ENCODE measurements at places on chromosomes 3 and 15.
A peak's percentile ranks its signal among the peaks of the same experiment; 100 is the strongest.

DNA sequence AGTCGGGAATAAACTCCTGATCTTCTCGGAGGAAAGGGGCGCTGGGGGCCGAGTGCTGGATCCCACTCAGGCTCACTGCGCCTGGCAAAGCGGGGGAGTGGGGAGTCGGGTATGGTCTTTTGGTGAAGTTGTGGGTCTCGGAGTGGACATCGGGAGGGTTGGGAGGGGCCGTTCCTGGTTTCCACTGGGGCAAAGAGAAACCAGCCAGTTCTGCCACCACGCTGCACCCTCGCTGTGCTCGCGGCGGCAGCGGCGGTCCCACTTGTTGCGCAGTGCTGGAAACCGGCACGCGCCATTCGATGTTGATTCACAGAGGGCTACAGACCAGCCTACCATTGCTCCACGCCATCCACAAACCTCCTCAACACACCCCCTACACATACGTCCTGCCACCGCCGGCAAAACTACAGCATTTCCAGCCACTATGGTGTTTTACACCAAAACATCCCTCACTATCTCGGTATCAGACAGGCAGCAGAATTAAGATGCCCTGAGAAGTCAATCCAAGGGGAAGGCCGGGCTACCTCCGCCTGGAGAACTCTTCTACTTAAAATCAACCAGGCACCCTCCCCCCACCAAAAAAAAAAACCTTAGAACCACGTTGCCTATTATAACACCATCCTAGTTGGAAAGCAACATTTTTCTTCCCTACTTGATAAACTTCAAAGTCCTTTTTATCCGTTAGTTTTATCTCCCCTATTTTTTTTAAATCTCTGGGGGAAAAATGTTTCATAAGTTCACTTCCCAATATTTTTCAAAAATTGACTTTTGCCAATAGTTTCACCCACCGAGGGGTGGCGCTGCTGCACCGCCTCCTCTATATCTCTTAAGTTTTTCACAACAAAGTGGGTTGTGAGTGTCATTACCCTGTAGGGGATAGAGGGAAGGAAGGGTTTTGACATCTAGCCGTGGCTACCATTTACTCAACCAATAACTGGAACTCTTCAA is 3.6 kb downstream of the BCL6 start:
- peak; percentile 71 for DNase-seq

GRCh38 chr15:95469496-95470000 is 861.0 kb upstream of the NR2F2 start:
- DNase-seq, result no peak

DNA sequence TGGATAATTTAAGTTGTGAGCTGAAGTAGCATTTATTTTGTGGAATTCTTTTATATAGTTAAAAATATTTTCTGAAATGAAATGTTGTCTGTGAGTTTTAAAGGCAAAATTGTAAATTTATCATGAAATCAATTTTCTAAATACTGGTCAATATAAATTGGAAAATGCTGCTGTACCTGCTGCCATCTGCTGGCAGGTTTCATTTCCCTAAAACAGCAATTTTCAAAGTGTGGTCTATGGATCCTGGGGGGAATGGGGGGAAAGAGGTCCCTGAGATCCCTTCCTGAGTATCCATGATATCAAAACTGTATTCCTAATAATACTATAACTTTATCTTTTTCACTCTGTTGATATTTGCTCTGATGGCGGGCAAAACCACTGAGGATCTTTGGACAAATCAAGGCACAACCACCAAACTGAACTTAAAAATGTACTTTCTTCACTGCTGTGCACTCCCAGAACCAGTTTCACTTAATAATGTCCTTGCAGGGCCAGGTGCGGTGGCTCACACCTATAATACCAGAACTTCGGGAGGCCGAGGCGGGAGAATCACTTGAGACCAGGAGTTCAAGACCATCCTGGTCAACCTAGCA is 17.2 kb upstream of the CCR4 start:
- no peak for DNase-seq

DNA sequence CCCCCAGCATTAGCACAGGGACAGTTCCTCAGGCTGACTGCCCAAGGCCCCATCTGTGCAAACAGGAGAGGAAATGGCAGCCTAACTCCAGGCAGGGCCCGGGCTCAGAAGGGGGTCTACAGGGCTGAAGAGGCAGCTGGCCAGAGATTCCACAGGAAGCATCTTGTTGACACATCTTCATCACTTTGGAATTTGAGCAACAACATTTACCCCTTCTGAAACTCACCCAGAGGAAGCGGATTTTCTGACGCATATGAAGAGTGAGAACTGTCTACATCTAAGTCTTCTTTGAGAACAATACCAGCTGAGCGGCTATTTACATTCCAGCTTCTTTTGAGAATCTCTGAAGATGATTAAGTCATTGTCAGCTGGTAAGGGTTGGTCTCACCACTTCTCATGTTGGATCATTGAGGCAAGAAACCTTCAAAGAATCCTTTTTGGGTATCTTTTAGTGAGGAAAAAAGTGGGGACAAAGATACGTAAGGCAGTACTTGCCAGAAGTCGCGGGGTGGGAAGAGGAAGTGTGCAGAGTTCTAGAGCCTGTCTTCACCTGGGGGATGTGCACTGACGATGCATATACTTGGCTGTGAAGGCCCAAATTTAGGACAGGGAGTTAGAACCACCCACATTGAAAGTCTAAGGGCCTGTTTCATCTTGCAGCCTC is 25.4 kb upstream of the SRP14 start:
- DNase-seq, result no peak

DNA sequence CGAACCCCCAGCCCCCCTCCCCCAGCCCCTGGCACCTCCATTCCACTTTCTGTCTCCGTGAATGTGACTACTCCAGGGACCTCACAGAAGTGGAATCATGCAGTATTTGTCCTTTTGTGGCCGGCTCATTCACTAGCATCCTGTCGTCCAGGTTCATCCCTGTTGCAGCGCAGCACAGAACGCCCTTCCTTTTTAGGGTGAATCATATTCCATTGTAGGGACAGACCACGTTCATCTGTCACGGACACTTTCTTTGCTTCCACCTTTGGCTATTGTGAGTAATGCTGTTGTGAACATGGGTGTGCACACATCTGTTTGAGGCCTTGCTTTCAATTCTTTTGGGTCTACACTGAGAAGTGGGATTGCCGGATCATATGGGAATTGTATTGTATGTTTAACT is 148.9 kb upstream of the IQSEC1 start:
- DNase-seq, result no peak

DNA sequence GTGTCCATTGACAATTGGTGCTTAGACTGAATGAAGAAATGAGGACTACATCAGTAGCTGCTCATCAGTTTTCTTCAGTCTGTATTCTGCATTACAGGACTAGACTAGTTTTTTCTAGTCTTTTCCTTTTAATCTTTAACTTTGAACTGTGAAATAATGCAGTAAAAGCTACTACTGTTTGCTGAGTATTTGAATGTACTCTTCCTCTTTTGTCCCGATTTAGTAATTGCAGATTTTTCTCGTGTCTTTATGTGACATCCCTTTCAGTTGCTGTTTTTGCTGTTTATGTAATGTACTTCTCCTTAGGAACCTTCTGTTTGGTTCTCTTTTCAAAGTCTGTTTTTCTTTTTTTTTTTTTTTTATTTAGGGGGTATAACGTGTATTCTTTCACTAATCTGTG is 17.4 kb downstream of the MFSD1 start:
- no peak for DNase-seq

- DNase-seq, result no peak
Observed at GRCh38 chr3:55907616-55908015, 420.5 kb upstream of the WNT5A start.

- DNase-seq, result no peak
Observed at GRCh38 chr3:139480585-139480984, 4.3 kb upstream of the RBP2 start.

DNA sequence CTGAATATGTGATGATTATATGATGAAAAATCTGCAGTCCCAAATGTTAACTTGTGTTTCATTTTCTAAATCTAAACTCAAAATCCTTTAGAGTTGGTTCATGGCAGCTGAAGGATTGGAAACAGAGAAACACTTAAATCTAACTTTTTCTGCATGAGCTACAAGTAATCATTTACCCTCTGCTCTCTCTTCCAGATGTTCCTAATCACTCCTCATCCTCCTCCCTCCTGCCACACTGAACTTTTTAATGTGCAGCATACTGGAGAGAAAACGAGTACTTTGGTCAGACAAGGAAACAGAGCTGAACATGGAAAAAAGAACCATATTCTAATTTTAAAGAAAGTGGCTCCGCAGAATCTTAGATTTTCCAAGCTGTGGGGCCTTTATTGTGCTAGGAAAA is 321.2 kb upstream of the COL8A1 start:
- DNase-seq, result no peak

- DNase-seq, result no peak
Observed at GRCh38 chr3:50269977-50270413, 1.0 kb downstream of the SEMA3B start.

DNA sequence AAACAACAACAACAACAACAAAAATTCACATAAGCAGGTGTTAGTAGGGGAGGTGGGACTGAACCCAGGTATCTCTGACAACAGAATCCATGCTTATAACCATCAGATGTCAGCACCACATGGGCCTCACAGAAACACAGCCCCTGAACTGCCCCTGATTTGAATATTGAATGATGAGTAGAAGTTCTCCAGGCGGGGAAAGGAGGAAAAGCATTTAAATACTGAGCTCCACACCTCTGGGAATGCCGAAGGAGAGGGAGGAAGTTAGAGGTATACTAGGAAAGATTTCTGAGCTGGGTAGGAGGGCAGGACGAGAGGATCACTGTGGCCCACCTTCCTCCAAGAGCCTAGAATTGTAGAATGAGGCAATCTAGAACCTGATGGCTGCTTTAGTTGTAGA is 31.9 kb upstream of the EIF4A2 start:
- no peak for DNase-seq

DNA sequence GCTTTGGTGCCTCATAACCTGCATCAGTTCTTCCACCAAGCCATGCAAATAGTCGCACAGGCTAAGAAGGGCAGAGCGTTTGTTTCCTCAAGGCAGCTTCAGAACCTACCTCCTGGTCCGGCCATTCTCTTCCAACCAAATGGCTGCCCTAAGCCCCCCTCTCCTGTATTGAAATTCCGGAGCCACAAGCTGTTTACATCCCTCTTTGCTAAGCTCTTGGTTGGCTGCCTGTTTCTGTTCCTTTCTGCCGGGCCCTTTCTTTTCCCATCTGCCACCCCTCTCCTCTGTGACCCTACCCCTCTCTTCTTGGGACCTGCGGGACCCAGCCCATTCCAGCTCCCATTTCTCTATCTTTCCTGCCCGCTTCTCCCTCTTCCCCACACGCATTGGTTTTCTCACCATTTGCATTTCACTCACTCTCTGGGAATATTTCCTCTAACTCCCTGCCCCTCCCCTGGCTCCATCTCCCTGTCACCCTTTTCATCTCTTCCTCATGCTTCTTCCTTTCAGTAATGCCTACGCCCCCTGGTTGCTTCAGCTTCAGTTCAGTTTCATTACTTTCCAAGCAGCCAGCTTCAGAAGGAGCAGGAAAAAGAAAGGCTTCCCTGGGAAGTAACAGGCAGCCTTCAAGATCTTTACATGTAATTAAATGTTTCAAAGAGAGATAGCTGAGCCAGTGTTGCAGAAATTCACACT is 113.5 kb downstream of the RAB11A start:
- no peak for DNase-seq

GRCh38 chr3:151740581-151740980 is 6.9 kb downstream of the AADACL2 start:
- no peak for DNase-seq

- peak; percentile 41 for DNase-seq
Observed at GRCh38 chr3:10319804-10320203, 1.1 kb downstream of the SEC13 start.

- DNase-seq, result no peak
Observed at GRCh38 chr15:101444015-101444414, 45.5 kb downstream of the PCSK6 start.

- no peak for DNase-seq
Observed at GRCh38 chr3:133568294-133569014, 5.0 kb upstream of the CDV3 start.

DNA sequence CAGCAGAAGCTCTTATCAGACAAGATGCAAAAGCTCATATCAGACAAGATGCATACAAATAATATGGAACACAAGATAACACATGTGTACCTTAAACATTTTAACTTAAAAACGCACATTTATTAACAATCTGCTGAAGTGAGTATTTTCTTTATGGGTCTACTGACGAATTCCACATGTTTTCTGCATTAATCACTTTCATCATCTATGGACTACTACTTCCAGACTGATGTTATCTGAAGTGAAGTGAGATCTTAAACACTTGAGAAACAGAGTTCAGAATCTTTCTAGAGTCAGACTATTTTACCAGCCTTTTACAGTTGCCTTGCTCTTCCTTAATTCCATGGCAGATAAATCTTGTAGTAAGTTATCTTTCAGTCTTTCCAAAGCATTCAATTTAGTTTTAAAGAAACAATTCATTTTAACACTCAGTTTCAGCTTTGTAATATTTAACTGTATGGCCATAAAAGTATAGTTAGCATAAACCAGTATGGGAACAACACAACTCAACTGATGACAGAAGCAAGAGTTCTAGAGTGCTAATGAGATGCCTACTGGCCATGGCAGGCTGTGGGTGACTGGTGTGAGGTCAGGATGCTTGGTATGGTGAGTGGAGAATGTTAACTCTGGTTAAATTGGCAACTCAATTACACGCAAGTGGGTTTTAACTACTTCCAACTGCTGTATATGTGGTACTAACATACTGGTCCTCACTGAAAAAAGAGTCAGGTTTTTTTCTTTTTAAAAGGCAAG is 9.8 kb downstream of the CMTM6 start:
- no peak for DNase-seq

DNA sequence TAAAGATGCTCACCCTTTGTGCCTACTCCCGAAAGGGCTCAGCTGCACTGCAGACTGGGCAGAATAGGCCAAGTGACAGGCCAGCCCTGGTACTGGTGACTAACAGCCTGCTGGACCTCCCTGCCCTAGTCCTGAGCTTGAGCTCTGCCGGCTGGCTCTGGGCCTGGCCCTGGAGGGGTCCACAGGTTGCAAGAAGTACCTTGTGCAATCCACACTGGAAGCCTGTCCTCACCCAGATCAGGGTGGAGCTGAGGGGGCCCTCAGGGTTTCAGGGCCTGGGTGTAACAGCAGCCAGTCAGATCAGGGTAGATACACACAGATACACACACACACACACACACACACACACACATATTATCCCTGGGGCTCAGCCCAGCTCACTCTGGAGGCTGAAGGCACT is 27.3 kb upstream of the PLA2G4D start:
- DNase-seq, result no peak

DNA sequence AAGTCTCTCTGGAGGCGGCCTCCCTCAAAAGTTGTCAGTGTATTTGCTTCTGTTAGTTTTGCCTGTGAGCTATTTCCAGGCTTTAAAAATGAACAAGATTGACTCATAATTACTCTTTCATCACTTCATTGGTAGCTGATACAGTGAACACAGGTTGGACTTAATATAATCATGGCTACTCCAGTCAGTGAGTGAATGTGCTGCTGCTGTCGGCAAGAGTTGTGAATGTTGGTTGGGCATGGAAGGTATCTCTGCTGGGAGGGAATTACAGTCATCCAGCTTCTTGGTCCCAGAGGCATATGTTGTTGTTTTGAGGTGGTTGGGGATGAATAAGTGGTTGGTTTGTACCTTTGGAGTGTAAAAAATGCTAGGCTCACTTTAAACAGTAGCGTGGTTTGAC is 11.5 kb downstream of the TCF12 start:
- DNase-seq, result no peak
